ENCODE measurements at places on chromosomes 7 and 10.
A peak's percentile ranks its signal among the peaks of the same experiment; 100 is the strongest.

DNA sequence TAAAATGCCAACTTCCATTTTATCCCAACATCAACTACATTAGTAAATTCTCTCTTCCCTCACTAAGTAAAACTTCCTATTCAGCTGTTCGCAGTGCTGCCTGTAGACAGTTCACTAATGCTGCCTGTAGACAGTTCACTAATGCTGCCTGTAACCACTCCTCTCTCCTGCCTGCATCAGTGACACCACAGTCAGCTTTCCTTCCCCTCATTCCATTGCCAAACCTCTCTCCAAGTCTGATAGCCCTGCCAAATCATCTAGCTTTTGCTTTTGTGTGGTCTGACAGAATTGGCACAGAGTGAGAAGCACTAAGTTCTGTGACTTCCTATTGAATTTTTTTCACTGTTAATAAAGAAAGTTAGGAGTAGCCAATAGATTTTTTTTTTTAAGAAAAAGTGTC is 43.0 kb upstream of the MACC1 start:
- no peak for DNase-seq

GRCh38 chr7:100407285-100408180 is 21.0 kb downstream of the ZCWPW1 start:
- DNase-seq: peak; percentile 73

DNA sequence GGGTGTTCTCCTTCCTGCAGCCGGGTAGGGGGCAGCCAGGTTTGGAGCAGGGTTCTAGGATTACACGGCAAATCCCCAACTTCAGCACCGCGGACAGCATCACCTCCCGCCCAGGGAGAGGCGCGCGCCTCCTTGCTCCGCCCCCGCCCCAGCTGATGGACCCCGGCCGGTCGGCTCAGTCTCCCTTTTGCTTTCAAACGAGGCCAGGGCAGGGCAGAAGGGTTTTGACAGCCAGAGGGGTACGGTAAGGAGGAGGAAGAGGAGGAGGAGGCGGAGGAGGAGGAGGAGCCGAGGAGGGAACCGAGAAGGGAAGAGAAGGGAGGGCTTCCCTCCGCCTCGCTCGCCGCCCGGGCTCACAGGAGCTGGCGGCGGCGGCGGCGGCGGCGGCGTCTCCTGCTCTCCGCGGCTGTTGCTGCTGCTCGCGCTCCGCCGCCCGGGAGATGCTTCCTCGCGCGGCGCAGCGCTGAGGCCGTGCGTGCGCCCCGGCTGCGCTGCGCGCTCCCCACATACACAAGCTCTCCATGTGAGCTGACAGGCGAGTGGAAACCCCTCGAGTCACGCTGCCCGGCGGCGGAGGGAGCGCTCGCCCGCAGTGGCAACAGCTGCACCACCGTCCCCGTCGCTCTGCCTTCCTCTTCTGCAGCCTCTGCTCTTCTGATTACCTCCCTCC is 615 bp upstream of the CNTNAP2 start:
- DNase-seq: no peak

- DNase-seq: no peak
Observed at GRCh38 chr10:5897504-5897903, 7.5 kb downstream of the FBH1 start.

DNA sequence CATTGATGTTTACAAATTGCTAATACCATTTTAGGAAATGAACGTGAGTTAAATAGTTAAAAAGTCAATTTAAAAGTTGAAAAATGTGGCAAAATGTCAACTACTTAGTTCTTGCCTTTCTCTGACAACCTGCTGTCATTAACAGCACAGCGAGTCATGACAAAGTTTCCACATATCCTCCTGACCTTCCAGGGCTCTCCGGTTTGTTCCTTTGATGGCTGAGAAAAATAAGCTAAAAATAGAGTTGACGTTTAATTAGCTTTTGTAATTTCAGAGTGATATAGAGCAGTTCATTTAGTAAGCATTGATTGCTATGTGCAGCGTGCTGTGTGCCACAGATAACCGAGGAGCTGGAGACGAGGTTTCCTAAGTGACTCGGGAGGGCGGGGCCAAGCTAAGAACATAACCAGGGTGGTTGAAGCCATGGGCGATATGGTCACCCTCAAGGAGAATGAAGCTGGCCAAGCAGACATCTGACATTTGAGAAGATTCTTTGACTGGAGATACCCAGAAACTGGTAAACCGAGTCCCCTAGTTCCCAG is 47.9 kb downstream of the OGDH start:
- no peak for DNase-seq

GRCh38 chr7:1296356-1296981 is 63.8 kb downstream of the UNCX start:
- no peak for DNase-seq

DNA sequence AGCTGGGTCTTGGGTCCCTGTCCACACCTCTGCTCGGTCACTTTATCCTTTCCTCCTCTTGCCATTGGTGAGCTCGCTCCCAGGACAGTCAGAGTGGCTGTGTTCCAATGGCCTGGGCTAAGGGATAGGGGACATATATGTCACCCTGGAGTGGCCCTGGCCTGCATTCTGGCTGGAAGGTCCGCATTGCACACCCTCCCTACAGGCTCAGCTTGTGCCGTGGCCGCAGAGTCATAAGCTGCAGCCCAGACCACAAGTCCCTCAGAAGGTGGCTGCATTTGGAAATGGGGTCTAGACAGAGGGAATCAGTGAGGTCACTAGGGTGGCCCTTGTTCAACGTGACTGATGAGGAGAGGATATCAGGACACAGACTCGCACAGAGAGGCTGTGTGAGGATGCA is 363.8 kb upstream of the SHH start:
- DNase-seq: no peak

DNA sequence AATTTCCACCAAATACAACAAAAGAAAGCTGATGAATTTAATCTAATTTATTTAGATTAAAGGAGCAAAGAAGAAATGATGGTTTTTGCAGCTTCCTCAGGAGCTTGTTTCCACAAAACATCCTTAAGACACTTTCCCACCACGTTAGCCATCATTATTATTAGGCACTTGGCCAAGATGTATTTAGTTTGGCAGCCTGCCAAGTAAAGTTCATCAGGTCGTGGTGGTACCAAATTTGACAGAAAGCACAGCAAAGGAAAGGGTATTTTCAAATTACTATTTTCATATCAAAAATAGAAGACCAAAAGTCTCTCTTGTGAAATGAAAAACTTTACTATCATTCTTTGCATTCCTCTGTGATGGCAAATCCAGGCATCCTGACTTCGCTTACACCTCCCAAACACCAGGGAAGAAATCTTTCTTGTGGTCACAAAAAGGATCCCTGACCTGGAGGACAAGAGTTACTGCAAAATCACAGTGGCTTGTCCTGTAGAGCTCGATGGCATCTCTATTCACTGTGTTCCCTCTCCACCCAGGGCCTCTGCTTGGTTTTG is 123.1 kb upstream of the INHBA start:
- peak; percentile 19 for DNase-seq

All from HFFc6 (cell line).